C1 segment of cervical spinal cord (tissue), 14 donors: ENCODE measurements at places on chromosomes 2 and 18.
A peak's percentile ranks its signal among the peaks of the same experiment; 100 is the strongest.

DNA sequence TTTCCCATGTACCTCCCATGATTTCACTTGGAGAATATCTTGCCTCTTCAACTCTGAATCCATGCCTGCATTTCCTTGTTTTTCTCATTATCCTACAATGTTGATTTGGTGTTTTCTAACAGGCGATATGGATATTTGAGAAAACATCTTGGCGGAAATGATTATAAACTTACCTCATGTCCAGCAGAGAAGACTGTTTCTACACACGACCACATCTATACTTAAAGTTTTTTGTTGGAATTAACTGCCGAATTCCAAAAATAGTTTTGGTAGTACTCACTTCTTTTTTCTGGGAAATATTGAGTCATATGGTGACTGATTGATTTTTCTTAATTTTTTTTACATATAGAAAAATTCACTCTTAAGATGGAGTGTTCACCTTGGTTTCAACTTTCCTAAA, 41.4 kb upstream of the TMEFF2 start:
- DNase-seq = no peak

- DNase-seq = no peak
These were observed 39.5 kb upstream of the TACR1 start for GRCh38 chr2:75238670-75239330.

DNA sequence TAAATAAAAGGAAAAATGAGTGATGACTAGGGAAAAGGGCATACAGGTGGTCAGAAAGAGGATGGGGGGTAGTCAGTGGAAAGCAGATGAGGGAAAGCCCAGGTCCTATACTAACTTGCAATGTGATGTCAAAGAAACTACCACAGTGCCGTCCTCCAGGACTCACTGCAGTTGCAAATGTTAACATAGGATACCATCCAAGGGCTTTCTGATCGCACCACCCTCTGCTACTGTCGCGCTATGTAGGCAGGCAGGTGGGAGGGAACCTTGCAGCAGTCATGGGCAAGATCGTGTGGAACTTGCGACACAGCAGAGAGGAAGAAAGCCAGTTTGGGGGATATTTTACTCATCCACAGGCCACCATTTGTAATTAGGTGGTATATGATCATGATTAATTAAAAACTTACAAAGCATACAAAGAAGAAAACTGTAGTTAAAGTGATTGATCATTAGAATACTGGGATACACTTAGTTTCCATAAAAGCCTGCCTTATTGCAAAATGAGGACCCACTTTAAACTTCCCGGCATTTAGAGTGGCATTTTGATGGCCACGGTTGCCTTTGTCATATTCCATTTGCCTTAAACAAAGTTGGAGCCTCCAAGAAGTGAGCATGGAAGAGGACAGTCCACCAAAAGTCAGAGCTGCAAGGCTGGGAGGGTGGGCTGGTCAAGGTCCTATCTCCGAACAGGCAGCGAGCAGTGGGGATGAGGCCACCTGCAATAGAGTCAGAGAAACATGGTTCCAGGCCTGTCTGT, 8.5 kb upstream of the ROCK2 start:
- DNase-seq = no peak

DNA sequence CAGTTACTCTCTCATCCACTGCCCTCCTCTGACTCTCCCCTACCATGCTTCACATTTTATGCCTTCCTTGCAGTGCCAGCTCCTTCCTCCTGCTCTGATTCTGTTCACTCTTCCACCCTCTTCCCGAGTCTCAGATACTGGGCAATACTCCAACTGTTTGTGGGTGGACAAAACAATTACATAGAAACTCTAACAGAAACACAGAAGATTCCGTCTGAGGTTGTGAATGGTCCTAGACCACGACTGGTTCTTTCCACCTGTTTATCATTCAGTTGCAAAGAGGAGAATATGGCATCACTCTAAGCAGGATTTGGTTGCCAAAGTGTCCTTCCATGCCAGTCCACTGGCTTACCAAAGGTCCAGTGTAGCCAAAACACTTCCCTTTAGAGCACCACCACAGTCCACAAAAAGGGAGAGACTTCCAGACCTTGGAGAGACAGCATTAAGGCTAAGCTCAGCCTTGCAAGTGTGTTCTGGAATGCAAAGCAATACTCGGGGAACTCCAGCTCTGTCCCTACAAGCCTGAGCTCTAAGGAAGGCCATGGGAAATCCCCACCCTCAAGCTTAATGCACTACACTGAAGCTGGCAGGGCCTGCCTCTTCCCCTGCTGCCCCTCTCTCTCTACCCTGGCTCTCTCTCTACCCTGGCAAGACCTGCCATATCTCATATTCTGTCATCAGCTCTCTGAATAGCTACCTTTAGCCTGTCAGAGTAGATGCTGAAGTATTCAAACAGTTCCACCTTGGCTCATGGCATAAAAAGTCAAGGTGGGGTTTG, 33.6 kb upstream of the RND3 start:
- no peak for DNase-seq

GRCh38 chr18:80244167-80244566, 3.1 kb downstream of the PARD6G start:
- DNase-seq = no peak

DNA sequence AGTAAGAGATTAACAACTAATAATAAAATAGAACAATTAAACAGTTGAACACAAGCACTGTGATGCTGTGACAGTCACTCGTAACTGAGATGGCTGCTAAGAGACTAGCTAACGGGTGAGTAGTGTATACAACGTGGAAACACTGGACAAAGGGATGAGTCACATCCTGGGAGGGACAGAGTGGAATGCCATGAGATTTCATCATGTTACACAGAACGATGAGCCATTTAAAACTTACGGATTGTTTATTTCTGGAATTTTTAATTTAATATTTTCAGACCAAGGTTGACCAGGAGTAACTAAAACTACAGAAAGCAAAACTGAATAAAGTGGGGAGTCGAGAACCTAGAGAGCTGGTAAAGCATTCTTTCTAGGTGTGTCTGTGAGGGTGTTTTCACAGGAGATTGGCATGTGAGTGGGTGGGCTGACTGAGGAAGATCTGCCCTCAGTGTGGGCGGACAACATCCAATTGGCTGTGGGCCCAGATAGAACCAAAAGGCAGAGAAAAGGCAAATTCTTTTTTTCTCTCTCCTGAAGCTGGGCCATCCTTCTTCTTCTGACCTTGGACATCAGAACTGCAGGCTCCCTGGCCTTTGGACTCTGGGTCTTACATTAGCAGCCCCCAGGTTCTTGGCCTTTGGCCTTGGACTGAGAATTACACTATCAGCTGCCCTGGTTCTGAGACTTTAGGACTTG, 14.6 kb downstream of the TMSB10 start:
- no peak for DNase-seq

DNA sequence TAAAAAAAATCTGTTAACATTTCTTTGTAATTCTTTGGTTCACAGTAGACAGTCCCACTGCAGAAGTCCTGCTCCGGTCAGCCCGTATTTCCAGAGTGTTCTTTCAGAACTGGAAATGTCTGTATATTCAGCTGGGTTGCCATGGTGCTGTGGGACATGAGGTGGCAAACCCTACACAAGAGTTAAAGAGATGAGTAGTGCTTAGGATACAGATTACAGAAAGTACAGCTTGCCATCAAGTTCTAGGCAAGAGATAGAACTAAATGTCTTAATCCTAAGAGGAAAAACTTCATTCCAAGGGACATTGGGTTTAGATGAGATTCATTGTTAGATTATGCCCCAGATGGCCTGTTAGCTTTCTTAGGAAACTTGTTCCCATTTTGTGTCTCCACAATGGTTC, 60.1 kb downstream of the FMNL2 start:
- DNase-seq = no peak

GRCh38 chr2:236824836-236825235, 255.2 kb downstream of the ACKR3 start:
- DNase-seq = no peak

GRCh38 chr2:238875101-238875470, 27.2 kb downstream of the TWIST2 start:
- DNase-seq = no peak

GRCh38 chr2:28522481-28522880, 26.6 kb downstream of the PLB1 start:
- no peak for DNase-seq

DNA sequence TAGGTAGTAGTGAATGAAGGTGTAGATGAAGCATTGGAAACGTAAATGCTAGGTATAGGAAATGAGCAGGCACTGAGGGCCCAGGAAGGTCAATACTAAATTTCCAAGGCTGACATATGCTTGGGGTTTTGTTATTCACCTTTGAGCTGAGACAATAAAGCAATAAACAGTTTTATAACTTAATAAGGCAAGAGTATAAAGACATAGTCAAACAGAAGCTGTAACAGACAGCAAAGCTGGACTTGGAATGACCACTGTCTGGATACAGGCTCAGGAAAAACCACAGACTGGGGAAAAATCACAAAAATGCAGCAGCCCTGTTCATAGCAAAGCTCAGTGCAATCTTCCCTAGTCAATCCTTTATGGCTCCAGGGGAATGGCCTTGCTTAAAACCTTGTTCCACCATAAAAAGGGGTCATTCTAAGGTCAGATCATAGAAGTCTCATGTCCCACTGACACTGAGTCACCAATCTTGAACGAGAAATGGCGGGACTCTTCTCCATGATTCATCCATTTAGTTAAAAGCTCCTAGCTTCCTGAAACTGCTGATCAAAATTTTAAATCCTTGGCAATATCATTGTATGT, 493.3 kb downstream of the CMPK2 start:
- no peak for DNase-seq

GRCh38 chr2:181176540-181176939, 196.1 kb downstream of the UBE2E3 start:
- DNase-seq = no peak

GRCh38 chr2:51505533-51505932, 473.6 kb upstream of the NRXN1 start:
- no peak for DNase-seq

GRCh38 chr18:34976123-34976522, 65.1 kb upstream of the MAPRE2 start:
- DNase-seq = no peak

DNA sequence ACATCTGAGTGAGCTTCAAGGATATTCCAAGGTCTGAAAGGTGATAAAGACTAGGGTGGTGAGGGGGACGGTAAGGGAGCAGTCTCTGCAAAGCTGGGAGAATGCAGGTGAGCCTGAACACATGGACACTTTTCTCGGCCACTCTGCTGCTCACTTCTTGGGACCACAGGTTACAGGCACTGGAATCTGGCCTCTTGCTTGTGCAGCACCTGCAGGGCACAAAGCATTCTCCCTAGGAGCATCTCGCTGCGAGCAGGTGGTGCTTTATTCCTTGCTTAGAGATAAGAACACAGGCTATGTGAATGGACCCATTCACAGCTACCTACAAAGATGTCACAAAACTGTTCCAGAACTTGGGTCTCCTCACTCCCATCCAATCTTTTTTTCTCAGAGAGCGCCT, 153.2 kb downstream of the DDX1 start:
- no peak for DNase-seq

- no peak for DNase-seq
These were observed 100.7 kb downstream of the RAPGEF4 start for GRCh38 chr2:172836347-172836821.

- DNase-seq = no peak
These were observed 250.8 kb upstream of the CTAGE1 start for GRCh38 chr18:22668496-22668895.

GRCh38 chr2:197081294-197081693, 154.8 kb upstream of the PGAP1 start:
- DNase-seq = no peak

DNA sequence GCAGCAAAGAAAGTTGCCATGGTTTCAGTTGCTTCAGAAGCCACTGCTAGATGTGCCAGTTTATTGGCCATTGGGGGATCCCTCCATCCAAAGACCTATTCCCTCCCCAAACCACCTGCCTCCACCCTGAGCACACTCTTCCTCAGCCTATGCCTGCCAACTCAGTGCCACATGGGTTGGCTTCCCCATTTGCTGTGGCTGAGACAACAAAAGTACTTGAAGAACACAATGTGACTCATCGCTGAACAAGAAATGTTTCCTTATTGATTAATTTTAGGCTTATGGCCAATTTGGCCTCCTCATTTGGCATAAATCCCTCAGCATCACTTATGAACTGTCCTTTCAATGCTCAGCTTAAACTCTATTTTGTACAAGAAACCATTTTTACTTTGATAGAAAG, 215.9 kb downstream of the TMEM247 start:
- peak; percentile 54 for DNase-seq

DNA sequence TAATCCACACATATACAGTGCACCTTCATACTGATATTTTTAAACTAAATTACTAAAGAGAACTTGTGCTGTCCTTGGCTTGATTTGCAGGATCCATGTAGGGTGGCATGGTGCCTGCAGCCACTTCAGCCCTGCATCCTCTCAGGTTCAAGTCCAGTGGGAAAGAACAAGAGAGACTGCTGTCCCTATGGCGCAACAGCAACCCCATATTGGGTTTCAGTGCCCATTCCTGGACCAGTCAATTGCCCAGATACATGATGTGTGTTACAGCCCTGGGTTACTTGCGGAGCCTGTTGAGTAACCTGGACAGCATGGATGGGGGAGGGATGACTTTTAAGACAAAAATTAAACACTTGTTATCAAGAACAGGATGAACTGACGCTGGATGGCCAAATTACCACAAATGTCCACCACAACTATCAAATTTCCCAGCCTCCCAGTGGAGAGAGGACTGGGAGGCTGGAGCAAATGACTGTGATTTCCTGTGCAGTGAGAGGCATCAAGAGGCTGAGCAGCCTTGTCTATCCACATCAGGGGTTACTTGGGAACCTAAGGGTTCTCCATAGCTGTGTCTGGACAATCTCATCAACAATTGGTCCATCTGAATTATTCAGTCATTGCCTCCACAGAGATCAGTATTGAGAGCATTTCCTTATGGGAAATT, 162.0 kb downstream of the CAPN13 start:
- DNase-seq = no peak

DNA sequence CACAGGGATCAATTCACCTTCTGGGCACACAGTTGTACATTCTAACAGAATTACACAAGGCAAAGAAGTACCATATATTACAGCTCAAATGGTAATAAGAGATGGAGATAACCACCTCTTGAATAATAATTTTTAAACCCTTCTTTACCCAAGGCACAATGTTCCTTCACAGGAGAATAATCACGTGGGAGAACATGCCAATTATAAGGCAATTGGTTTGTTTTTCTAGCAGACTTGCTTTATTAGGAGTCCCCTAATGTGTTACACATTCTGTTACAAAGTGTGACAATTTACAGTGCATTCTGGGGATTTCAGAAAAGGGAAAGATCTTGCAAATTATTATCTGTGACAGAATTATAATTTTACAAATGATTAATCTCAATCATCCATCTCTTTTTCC, 380.3 kb downstream of the RND3 start:
- no peak for DNase-seq
